K562 (cell line): ENCODE measurements at places on chromosomes 6 and 20. TPM values are rescaled to one million over a fixed set of nuclear protein-coding genes. Genes with fewer than 3 reads are reported as not detected.

GRCh38 chr20:17423782-17424181 lies 107.4 kb downstream of the BFSP1 start:
- no peaks in the 10 kb centered on the region for H3K4me1 ChIP-seq
- no peaks in the 10 kb centered on the region for H3K36me3 ChIP-seq
- H3K27ac ChIP-seq, result no peak overlapping the region

GRCh38 chr20:24146231-24146634 lies 157.7 kb upstream of the GGTLC1 start:
- no peak for DNase-seq
- H3K27ac ChIP-seq, result no peak overlapping the region
- no peaks in the 10 kb centered on the region for H3K36me3 ChIP-seq
- H3K4me1 ChIP-seq, result no peaks in the 10 kb centered on the region

MUC21 gene
- not detected in 2 replicates for total RNA-seq

BMP2 gene
- not detected in 2 replicates for total RNA-seq

L3MBTL3 gene
- total RNA-seq, result 5.7 and 5.9 TPM in 2 replicates

ZNF165 gene
- 1.1 and 1.2 TPM in 2 replicates for total RNA-seq

DNA sequence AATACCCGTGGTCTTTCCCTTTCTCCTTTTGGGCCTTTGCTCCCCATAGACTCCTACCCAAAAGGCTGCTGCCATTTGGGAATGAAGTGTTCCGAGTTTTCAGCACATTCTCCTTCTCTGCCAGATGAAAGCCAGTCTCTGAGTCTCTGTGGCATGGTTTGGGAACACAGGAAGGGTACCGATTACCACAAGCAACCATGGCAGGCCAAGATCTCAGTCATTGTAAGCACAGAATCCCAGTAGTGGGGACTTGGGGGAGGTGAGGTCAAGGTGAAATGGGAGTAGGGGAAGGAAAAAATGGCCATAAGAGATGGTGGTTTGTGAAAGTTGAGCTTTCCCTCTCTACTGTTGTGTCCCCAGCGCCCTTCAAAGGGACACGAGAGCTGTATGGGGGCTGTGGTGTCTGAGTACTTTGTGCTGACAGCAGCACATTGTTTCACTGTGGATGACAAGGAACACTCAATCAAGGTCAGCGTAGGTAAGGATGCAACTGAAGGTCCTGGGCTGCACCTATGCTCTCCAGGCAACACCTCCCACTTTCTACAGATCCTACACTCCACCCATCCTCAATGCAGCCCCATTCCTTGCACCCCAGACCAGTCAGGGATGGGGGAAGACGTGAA lies 4.1 kb downstream of the CFB start:
- peak overlapping the region; percentile 59; the same call in 2 of the 3 replicates for H3K27ac ChIP-seq
- H3K36me3 ChIP-seq, result peaks cover 43% of the 10 kb centered on the region
- H3K27me3 ChIP-seq, result 0 out of 2 replicates have a peak, but pooled peaks cover 1% of the 10 kb centered on the region
- no peak for DNase-seq
- H3K4me1 ChIP-seq, result peaks cover 20% of the 10 kb centered on the region

GRCh38 chr6:6676910-6677441 lies 88.5 kb downstream of the LY86 start:
- DNase-seq, result peak; percentile 73
- H3K4me3 ChIP-seq, result no peak overlapping the region
- H3K27me3 ChIP-seq, result no peaks in the 10 kb centered on the region
- peaks cover 38% of the 10 kb centered on the region for H3K4me1 ChIP-seq
- H3K27ac ChIP-seq, result no peak overlapping the region
- H3K36me3 ChIP-seq, result no peaks in the 10 kb centered on the region

GINS1 gene
- 31.8 TPM in 2 replicates for total RNA-seq

JAG1 gene
- 0.36 and 0.40 TPM in 2 replicates for total RNA-seq

- H3K4me3 ChIP-seq, result no peak overlapping the region
- no peak overlapping the region for H3K27ac ChIP-seq
- H3K4me1 ChIP-seq, result no peaks in the 10 kb centered on the region; the same call in 2 of the 3 replicates
- DNase-seq, result no peak
- H3K27me3 ChIP-seq, result peaks cover 38% of the 10 kb centered on the region
Measured at GRCh38 chr20:32872266-32872665, 13.5 kb downstream of the EFCAB8 start.
